Activated CD4-positive, alpha-beta T cell treated with anti-CD3 and anti-CD28 coated beads, Interleukin-10, Interleukin-2, amounts not matched to agents 100 ng/mL and 50 ng/mL, durations not matched to agents 16 hours and 8 hours (primary cell): ENCODE measurements at places on chromosomes 11 and 22.

- no peak for DNase-seq
Observed at GRCh38 chr22:36940676-36941075, 27.2 kb downstream of the CSF2RB start.

DNA sequence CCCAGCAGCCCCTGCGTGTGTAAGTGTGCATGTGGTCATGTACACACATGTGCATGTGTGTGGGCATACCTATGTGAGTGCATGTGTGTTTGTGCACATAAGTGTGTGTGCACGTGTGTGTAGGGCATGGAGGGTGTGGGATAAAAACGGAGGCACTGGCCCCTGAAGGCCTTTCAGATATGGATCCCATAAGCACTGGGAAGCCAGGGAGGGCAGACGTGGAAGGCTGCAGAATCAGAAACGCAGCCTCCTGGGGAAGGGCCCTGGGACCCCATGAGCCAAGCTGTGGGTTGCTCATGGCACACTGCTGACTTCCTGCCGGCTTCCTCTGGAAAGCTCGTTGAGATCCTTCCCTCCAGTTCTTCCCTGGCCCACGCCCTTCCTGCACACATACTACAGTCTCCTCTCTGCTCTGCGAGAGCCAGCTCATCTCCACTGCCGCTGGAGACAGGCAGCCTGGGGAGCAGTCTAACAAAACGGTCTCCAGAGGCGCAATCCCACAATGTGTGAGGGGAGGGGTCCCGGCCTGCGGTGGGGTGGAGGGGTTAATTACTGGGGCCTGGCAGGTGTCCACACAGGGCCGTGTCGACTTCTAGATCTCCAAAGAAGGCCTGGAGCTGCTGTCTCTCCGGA lies 435.2 kb upstream of the B3GAT1 start:
- no peak for DNase-seq

DNA sequence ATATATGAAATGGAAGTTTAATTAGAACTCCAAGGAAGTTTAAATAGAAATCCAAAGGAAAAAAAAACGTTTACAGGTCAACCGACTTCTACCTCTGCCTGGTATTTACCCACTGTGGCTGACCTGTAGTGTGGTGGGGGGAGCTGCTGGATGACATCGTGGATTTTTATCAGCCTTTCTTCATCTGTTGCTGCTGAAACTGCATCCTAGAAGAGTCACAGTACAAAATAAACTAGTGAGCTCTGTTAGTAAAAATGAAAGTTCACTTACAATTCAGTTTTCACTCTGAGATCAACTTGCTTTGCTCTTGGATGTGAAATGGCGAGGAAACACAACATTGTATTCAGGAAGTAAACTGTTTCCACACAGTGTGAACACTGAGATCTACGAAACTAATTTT lies 43.2 kb upstream of the TP53AIP1 start:
- DNase-seq: peak; percentile 37

DNA sequence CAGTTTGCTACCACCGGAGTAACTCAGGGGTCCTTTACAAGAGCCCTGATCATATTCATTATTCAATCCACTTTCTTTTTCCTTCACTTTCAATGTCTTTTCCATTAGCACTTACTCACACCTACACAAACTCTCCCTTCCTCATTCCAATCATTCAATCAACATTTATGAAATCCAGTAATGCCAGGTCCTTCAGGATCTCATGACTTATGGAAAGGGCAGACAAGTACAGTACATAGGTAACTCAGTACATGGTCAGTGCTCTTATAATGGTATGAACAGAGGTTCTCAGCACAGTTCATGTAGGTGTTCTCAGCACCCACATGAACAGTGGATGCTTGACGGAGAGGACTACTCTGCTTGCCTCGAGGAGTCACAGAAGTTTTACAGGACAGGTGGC lies 106.6 kb downstream of the USP35 start:
- DNase-seq: no peak

DNA sequence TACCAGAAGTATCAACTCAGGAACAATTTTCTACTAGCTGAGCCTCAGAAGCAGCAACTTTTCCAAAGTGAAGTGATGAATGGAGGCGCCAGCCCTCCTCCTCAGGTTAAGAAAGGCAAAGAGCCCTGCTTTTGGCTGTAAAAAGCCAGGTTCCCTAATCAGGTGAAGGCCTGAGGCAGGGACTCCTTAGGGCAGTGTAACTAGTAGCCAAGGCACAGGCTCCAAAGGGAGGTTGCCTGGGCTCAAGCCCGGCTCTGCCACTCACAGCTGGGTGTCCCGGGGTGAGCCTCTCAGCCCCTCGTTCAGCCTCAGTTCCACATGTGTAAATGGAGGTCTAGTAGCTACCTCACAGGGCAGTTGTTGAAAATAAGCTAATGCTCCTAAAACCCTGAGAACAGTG lies 19.5 kb downstream of the TSKU start:
- no peak for DNase-seq

GRCh38 chr11:122755409-122755808 lies 82.9 kb upstream of the CRTAM start:
- peak; percentile 12 for DNase-seq

DNA sequence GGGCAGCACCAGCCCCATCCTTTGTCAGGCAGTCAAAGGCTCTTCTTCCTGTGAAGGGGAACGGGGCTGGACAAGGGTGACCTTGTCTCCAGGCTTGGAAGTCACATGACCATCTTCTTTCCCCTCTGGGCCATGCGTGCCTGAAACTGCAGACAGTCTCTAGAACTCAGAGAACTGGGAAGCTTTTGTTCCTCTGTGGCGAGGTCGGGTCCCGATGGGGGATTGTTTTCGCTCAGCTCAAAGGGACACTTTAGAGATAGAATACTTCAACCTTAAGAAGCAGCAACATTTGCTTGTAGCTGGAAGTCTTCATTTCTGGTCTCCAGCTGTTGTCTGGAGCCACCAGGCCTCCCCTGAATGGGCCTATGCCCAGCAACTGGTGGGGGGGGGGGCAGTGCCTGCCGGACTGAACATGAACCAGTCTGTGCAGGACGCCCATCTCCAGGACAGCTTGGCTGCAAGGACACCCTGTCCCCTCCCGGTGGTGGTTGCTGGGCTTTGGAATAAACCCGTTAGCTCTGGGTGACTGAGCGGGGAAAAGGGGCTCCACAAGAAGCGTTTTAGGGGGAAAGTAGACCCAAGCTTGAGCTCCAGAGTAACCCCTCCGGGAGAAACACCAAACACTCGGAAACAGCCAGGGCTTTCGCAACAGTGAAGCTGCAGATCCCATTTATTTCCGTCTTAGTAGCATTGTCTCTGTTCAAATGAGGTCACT lies 55.7 kb upstream of the EMID1 start:
- DNase-seq: no peak

GRCh38 chr11:82843057-82843795 lies 57.0 kb downstream of the PRCP start:
- DNase-seq: no peak

GRCh38 chr11:113090716-113091480 lies 129.7 kb downstream of the NCAM1 start:
- DNase-seq: no peak

DNA sequence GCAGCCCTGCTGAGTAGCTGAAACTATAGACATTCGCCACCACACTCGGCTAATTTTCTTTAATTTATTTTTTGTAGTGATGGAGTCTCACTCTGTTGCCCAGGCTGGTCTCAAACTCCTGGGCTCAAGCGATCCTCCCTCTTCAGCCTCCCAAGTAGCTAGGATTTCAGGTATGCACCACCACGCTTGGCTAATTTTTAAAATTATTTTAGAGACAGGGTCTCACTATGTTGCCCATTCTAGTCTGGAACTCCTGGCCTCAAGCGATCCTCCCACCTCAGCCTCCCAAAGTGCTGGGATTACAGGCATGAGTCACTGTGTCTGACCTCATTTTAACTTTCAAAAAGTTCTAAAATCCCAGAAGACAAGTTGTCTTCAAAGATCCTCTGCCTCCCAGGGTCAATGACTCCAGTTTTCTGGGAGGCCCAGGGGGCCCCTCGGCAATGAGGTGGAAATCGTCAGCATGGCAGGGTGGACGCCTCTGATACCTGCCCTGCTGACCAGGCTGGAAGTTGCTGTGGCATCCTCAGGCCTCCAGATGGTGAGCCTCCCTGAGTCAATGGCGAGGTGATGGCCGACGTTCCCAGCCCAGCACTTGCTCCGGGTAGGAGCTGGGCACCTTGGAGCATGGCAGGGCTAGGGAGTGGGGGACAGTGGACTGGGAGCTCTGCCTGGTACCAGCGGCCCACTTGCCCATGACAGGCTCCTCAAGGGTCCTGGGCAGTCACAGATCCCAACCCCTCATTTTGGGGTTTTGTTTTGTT lies 31.1 kb downstream of the RPL3 start:
- DNase-seq: no peak

DNA sequence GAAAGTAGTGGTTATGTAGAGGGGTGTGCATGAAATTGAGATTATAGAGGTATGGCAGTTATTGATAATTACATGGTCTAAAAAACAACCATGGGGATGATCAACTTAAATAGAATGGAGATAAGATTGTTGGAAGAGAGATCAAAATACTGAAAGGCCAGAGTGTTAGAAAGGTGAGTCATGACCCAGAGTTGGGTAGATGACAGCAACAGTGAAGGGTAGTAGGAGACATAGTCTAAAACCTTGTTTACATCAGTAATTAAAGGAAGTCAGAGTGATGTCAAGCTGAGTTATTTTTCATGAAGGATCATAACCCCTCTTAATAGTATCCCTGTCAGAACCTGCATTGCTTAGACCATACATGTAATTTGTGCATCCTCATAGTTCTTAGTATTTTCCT lies 110.9 kb downstream of the ELP4 start:
- no peak for DNase-seq

- DNase-seq: no peak
Observed at GRCh38 chr11:115083144-115083806, 404.9 kb downstream of the NXPE2 start.

DNA sequence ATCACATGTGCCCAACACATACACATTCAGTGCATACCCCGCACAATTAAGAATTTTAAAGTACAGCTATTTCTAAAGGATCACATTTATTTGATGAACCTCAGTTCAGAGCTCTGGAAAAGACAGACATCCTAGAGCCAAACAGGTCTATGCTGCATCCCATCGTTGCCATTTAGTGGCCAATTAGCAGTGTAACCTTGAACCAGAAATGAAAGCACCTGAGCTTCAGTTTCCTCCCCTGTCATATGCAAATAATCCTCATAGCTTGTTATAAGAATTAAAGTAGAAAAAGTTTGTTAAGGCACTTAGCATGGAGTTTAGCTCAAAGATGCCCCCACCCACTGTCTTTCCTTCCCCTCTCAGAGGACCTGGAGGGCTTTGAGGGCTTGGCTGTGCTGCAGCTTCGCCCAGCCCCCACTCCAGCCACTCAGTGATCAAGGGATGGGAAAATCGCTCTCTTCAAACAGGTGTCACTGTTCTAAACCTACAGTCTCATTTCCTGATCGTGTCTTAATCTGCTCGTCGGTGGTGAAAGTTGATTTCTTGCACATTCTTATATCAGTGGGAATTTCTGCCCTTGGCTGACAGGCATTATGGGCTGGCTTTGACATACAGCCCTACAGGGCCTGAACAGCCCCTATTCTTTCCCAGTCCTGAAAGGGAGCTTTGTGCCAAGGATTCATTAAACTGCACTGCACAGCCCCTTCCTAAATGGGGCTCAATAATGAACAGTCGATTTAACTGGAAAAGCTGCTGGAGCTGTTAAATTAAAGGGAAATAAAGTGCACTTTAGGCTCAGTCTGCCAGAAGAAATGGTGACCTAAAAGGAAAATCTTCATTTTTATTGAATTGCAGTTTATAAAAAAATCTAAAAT lies 23.3 kb upstream of the FAM181B start:
- no peak for DNase-seq

GRCh38 chr11:69674267-69674885 lies 777 bp downstream of the LTO1 start:
- DNase-seq: peak; percentile 7

DNA sequence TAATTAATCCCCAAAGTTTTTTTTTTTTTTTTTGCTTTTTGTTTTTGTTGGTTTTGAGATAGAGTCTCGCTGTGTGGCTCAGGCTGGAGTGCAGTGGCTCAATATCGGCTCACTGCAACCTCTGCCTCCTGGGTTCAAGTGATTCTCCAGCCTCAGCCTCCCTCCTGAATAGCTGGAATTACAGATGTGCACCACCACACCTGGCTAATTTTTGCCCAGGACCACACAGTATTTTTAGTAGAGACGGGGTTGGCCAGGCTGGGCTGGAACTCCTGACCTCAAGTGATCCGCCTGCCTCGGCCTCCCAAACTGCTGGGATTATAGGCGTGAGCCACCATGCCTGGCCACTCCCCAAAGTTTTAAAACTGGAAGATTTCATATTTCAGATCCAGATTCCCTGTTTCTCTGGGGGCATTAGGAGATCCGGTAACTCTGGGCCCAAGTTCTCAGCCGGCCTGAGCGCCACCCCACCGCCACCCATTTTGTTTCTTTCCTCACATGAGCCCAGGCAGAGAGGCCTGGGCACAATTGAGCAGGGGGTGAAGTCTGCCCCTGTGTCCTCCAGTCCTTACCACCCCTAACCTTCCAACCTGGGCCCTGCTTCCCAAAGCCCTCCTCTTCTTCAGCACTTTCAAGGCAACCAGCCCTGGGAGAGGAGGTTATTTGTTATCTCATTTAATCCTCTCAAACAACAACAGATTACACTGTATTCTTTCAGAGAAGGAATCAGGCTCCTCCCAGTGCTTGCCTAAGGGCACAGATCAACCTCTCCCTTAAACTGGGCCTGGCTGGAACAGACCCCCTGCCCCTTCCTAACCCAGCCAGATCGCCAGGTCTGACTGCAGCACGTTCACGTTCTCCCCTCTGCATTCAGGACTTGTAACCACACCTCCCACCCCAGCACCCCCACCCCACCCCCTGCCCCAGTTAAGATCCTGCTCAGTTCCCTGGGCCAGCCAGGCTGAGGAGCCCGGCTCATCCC lies 1.9 kb upstream of the CSNK1E start:
- no peak for DNase-seq

- no peak for DNase-seq
Observed at GRCh38 chr11:116240710-116241109, 532.1 kb downstream of the BUD13 start.

GRCh38 chr11:64675450-64676260 lies 47.3 kb downstream of the NRXN2 start:
- no peak for DNase-seq

DNA sequence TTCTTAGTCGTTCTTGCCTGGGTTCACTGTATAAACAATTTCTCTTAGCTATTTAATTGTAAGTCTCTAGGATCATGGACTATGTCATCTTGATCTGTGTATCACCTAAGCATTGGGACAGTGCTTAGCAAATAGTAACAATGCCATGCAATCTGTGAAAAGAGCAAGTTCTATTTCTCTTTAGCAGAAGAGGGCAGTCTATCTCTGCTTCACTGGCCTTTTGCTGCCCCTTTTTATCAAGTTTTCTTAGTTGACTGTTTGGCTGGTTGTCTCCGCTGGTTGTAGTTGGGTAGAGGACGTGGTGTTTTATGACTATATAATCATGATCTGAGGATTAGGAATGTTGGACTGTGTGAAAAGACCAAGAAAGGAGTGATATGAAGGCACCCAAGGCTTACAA lies 315.0 kb downstream of the JRKL start:
- no peak for DNase-seq
